ENCODE measurements at places on chromosomes 3 and 15.
A peak's percentile ranks its signal among the peaks of the same experiment; 100 is the strongest.

DNA sequence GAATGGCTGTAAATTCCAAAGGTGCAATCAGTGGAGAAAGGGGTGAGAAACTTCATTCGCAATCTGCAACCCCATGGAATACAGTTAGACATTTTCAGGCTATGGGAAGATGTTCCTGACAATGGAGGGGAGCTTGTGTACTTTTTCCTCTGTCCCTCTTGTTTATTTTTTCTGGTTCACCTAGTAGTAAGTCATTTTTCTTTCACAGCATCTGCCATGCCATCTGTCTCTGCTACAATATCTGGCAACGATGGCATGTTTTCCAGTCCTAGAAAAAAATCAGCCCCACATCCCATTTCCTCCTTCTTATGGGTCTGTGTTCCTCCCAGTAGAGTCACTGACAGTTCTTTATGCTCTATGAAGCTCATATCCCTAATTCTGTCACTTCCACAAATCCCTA lies 76.0 kb downstream of the SSR3 start:
- DNase-seq, result no peak

GRCh38 chr3:12499474-12499873 lies 15.2 kb downstream of the TSEN2 start:
- DNase-seq, result no peak

- DNase-seq, result no peak
Measured at GRCh38 chr3:188446766-188447165, 292.8 kb downstream of the LPP start.

- DNase-seq, result no peak
Measured at GRCh38 chr3:130528120-130528519, 11.1 kb downstream of the COL6A6 start.

DNA sequence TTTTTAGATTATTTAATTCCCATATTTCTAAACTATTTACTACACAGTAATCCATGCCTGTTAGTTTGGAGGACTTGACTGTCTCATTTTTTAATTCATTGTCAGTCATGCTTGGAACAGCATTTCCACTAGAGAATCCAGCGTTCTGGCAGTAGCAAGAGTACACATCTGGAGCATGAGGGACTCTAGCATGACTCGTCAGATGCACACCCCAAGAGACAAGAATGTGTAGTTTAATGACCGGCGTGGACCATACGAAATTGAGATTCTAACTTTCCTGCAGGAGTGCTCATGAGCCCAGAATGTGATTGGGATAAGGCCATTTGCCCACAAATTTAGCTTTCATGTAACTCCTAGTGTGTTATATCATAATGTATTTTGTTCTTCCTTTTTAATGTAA lies 48.9 kb downstream of the ASB7 start:
- DNase-seq, result no peak

DNA sequence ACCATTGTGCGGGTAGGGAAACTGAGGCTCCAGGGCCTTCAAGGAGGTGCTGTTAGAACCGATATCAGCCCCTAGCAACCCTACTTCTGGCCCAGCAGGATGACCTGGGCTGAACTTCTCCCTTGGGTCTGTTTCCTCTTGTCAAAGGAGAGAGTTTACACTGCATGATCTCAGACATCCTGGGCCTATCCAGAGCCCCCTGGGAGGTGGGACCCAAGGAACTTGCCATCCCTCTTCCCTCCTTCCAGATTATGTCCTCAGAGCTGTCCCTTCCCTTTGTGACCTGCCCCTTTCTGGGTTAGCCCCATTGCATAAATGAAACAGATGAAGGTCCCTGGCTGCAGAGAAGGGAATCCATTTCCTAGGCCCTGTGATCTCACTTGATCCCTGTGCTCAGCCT lies 12.3 kb upstream of the DNAH1 start:
- DNase-seq, result no peak

- DNase-seq, result no peak
Measured at GRCh38 chr15:40768521-40769273, 1.1 kb upstream of the C15orf62 start.

GRCh38 chr3:111744611-111745010 lies 114.5 kb upstream of the PHLDB2 start:
- no peak for DNase-seq

DNA sequence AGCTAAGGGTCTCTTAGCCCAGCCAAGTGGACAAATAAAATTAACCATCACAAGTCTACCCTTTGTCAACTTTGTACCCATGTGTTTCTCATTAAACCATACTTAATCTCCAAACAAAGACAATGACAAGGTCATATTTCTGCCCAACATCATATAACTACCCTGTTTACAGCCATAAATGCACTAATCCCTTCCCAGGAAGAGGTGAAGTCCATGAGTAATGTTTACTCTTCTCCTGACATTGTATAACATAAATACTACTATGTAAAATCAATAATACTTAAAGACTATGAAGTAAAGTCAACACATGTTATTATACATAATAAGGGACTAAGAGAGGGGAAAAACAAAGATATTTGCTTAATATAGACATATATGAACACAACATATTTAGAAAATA lies 38.5 kb upstream of the FAN1 start:
- no peak for DNase-seq

DNA sequence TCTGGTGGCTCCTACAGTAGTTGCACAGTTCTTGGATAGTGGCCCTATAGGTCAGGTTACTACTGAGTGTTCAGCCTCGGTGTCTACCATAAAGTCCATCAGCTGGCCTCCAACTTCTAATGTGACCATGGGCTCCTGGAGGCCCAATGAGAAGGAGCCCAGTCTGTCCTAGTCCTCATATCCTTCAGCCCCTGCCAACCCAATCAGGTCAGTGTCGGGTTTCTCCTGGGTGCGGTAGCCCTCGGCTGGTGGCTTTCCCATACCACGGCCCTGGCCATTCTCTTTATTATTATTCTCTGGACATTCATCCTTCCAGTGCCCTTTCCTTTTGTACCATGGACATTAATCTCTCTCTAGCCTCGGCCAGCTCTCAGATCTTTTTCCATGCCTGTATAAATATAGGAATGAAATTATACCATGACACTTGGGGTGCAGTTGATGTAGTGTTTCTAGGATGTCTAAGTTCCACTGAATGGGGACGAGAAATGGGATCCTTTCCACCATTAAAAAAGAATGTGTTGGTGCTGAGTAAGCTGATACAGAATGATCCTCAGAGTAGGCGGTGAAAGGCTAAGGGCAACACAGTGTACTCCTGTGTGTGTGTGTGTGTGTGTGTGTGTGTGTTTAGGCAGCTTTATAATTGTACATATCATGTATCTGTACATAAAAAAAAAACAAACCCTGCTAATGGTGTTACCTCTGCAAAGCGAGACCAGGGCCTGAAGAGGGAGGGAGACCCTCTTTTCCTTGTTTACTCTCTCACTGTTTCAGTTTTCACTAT lies 19.3 kb upstream of the NOX5 start:
- no peak for DNase-seq

- DNase-seq, result no peak
Measured at GRCh38 chr3:64977308-64978100, 289.7 kb upstream of the ADAMTS9 start.

GRCh38 chr3:144763878-144764454 lies 792.3 kb downstream of the DIPK2A start:
- no peak for DNase-seq

GRCh38 chr3:120765830-120766493 lies 23.4 kb downstream of the GTF2E1 start:
- DNase-seq, result no peak

DNA sequence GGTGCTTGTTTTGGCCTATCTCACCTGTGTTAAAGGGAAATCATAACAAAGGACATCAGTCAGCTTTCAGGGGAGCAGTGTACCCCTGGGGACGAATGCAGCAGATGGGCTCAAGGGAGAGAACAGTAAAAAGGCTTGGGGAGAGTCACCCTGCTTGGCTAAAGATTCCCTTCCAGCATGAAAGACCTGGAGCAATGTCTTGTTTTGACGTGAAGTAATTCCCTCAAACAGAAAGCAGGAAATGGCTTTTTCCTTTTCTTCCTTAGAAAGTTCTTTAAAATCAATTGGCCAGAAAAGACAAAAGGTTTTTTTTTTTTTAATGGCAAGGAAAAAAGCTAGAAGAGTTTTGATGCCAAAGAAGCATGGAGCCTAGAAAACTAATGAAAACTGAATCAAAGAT lies 56.5 kb upstream of the PARL start:
- DNase-seq, result no peak

GRCh38 chr3:196624067-196624790 lies 15.3 kb upstream of the NRROS start:
- DNase-seq, result no peak

DNA sequence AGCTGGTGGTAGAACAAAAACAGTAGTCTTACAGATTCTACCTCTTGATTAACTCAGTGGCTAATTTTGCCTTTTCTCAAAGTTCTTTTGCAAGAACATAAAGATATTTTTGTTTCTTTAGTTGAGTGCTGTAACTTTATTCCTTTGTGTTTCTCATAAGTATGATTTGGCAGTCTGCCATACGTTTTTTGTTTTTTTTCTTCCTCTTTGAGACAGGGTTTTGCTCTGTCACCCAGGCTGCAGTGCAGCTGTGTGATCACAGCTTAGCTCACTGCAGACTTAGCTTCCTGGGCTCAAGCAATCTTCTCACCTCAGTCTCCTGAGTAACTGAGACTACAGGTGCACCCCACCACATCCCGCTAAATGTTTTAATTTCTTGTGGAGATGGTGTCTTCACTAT lies 22.4 kb downstream of the B3GNT5 start:
- no peak for DNase-seq

GRCh38 chr3:193905541-193906396 lies 230.2 kb upstream of the HES1 start:
- peak; percentile 88 for DNase-seq

- DNase-seq, result no peak
Measured at GRCh38 chr3:20772869-20773268, 586.9 kb upstream of the SGO1 start.

- DNase-seq, result no peak
Measured at GRCh38 chr3:106214641-106215040, 345.8 kb upstream of the CBLB start.

DNA sequence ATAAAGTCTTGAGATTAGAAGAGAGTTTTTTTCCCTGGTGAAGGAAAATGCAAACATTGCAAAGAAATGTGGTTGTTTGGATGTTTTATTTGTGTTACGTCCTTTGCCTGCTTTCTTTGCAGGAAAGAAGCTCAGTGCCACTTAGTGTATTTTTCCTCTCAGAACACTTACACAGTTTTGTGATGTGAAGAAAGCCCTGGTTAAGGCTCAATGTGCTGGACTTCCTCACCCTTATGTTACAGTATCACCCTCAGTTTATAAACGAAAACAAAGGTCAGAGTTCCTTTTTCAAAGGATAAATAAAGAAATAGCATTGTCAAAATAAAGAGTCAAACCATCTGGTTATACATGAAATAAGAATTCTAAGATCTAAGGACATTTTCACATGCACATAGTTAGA lies 45.9 kb downstream of the RNF13 start:
- DNase-seq, result no peak

GRCh38 chr15:35929740-35930444 lies 383.9 kb upstream of the DPH6 start:
- no peak for DNase-seq

GRCh38 chr3:41118461-41119390 lies 80.6 kb upstream of the CTNNB1 start:
- no peak for DNase-seq

DNA sequence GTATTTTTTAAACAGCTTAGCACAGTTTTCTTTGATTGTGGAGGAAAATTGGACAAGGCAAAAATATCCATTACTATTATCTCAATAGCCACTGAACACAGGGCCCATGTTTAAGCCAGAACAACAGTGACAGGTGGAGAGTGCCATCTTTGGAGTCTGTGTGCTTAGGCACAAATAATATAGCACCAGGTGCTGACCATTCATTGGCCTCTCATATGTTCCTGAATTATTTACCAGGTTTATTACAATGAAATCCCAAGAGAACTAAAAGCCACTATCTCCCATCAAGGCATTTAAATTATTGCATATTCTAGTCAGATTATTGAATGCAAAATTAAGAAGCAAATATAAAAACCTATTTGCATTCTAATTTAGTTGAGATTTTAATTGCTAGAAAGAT lies 39.6 kb downstream of the GPR156 start:
- DNase-seq, result no peak

DNA sequence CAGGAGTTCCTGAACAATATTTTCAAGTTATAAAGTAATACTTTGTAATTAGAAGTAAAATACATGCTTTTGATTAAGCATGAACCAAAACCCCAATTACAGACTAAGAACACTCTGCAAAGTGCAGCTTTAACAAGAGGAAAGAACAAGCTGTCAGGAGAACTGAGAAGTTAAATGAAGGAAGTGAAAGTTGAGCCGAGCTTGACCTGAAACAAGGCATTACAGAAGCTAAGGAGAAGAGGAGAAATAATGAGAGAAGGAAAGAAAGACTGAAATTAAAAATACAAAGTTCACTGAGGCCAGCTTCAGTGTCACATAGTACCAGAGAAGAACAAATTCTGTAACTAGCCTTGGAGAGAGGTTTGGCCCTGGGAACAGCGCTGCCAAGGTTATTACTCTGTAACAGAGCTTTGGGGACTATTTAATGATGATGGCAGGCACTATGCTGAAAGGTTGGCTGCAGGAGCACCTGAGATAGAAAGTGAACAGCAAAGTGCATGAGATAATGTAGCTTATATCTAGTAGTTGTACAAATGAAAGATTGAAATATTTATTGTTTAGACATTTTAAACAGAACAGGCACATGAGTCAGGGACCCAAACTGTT lies 241.9 kb upstream of the PEX5L start:
- DNase-seq, result no peak

DNA sequence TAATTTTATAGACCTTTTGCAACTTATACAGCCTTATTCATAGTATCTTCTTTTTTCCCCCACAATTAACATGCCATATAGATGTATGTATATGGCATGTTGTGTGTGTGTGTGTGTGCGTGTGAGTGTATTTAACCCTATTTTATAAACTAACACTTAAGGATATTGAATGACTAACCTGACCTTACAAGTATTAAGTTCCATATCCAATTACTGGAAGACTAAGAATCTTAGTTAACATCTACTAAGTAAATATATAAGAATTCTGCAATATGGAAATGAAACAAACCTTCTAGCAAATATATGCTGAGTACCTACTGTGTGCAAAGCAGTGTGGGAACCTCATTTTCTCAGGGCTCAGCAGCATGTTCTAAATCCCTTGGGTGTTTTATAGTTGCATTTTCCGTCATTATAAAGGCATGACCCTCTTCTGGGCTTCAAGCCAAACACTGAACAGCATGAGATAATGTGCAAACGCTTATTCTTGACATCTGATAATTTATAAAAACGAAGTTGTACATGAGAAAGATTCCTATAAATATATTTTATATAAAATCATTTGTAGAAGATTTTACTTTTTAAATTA lies 105.5 kb downstream of the NLGN1 start:
- DNase-seq, result peak; percentile 33

GRCh38 chr15:66959875-66960274 lies 105.5 kb upstream of the SMAD3 start:
- no peak for DNase-seq

DNA sequence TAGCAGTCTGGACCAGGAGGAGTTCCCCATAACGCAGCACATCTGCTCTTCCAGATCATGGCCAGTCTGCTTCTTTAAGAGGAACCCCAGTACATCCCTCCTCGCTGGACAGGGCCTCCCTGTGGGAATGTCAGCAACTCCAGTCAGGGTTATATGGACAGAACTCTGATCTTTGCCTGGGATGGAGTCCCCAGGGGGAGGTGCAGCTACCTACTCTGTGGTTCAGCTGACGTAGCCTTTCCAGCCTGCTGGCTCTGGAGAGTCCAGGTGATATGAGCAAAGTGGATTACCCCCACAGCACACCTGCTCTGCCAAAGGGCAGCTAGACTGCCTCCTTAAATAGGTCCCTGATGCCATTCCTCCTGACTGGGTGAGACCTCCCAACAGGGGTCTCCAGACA lies 417.1 kb upstream of the EPHA3 start:
- DNase-seq, result no peak

All from femur (tissue), 1 donor.